ENCODE measurements at places on chromosomes 4 and X.

- DNase-seq = no peak
Measured at GRCh38 chrX:107574054-107574683, 54.1 kb upstream of the PRPS1 start.

DNA sequence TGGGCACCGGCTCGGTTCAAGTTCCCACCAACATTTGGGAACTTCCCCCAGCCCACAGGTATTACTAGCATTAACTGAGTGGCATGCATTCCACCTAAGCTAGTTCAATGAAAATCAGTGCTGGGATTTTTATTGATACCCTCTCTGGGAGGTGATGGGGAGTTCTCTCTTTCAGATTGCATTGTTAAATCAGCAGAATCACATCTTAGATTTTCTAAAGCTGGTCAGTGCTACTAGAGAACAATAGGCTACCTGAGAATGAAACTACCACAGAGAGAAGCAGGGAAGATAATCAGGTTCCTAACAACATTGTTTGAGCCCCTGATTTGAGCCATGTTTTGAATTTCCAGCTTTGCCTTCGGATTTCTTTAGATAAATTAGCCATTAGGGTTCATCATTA is 16.0 kb downstream of the EPGN start:
- DNase-seq = no peak

DNA sequence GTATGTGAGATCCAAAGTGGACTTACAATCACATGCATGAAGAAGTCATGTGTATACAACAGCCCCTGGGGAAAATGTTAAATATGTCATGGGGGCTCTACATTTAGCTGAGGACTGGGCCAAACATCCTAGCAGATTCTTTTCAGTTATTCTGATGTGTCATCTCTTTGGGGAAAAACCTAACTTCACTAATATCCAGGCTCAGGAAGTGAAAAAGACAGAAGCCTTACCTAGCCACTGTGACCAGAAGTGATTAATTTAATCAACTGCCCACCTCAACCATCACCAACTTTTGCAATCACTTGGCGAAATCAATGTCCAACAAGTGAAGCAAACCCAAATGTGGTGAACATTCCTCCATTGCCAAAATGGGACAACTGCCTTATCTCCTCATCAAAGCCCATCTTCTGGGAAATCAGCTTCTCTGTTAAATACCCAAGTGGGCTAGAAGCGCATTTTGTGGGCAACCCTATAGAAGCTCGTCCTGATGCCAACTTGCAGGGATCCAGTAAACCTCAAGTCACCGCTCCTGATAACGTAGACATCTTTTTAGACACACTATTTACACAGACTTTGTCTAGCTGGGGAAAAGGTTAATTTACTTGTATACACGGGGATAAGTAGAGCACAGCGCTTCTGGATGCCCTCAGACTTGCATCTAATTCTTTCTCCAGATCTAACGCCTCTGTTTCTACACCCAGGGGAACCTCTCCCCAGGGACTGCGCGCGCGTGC is 1.4 kb upstream of the HHIP start:
- DNase-seq = no peak

GRCh38 chr4:139761461-139761860 is 95.8 kb downstream of the MGST2 start:
- peak; percentile 75 for DNase-seq

- DNase-seq = no peak
Measured at GRCh38 chrX:920234-920799, 289.7 kb downstream of the SHOX start.

- DNase-seq = no peak
Measured at GRCh38 chr4:7873881-7874280, 65.8 kb downstream of the AFAP1 start.

DNA sequence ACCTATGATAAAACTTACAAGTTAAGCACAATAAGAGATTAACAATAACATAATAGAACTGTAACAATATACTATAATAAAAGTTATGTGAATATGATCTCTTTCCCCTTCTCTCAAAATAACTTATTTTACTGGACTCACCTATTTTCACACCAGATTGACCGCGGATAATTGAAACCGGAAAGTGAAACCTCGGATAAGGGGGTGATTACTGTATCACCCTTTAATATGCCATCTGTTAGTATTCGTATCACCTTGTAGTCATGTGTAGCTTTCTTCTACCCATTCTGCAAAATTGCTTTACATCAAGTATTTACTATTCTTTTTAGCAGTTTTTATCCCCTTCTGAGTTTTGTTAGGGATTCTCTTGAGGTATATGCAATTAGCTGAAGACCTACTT is 1.8 kb downstream of the SPCS3 start:
- no peak for DNase-seq

DNA sequence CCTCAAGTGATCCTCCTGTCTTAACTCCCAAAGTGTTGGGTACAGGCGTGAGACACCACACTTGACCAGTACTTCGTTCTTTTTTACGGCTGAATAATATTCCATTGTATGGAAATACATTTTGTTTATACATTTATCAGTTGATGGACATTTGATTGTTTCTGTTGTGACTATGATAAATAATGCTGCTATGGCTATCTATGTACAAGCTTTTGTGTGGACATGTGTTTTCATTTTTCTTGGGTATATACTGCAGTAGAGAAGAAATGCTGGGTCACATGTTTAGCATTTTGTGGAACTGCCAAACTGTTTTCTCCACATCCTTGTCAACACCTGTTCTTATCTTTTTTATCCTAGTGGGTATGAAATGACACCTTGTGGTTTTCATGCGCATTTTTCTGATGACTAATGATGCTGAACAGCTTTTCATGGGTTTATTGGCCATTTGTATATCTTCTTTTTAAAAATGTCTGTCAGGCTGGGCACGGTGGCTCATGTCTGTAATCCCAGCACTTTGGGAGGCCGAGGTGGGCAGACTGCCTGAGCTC is 37.3 kb downstream of the SAT1 start:
- DNase-seq = no peak

- DNase-seq = no peak
Measured at GRCh38 chrX:150270622-150271021, 92.5 kb upstream of the MAMLD1 start.

DNA sequence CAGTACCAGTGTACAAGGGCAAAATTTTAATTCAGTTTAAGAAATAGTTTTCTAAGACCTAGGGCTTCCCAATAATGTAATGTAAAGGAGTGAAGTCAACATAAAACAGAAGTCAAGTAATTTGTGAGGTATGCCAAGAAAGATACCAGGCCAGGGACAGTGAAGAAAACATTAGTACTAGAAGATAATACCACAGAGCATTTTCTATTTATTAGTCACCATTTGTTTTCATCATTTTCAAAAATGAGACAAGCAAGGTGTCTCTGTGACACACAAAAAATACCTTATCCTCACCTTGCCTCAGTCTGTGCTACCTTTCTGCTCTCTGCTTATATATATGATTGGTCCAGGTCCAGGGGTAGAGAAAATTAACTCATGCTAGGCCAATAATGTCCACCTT is 46.8 kb downstream of the VEGFC start:
- no peak for DNase-seq

- DNase-seq = no peak
Measured at GRCh38 chr4:54842656-54843055, 184.9 kb downstream of the KIT start.

DNA sequence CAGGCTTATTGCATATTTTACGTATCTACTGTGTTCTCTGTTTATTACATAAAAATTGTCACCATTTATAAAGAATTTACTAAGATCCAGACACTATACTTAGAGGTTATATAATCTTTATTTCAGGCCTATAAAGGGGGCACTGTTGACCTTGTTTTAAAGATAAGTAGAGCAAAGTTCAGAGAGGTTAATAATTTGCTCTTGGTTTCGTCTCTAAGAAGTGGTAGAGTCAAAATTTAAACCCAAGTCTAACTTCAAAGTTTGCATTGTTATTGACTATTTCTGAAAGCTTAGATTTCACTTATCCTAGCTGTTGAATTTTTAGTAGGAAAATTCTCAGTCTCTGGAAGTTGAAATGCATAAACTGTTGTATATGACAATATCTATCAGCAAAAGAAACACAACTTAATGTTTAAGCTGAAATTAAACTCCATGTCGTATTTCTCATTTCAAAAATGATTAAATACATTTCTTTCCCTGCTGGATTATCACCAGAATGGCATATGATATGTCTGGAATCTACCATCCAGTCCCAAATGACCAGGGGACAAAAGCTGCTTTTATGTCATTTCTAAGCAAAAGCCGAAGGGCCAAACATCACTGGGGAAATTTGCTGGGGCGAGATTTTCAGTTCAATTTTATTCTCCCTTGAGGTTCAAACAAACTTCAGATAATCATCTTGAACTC is 138.4 kb downstream of the SLC7A11 start:
- DNase-seq = no peak

DNA sequence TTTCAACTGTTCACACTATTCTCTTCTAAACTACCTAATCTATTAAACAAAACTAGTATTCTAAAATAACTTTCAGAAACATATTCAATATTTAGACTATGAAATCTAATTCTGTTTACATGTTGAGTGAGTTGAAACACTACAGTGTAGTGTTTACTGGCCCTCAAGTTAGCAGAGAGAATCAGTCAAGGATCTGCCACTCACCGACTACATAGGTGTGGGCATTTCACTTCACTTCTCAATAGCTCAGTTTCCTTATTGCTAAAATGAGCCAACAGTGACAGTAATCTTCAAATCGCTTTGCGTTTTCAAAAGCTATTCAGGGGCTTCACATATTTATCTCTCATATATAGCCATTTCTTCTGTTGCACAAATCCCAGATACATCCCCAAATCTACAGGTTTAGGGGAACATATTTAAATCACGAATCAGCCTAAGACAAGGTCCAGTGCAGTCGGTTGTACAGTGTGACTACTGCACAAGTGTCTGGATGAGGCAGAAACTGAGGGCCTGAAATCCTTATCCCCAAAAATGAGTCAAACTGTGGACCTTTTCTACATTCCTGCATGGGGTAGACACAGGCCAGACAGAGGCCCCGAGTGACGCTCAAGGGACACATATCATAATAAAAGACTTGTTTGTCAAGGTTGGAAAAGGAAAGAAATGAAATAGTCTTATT is 129.8 kb downstream of the PPP3CA start:
- DNase-seq = no peak

DNA sequence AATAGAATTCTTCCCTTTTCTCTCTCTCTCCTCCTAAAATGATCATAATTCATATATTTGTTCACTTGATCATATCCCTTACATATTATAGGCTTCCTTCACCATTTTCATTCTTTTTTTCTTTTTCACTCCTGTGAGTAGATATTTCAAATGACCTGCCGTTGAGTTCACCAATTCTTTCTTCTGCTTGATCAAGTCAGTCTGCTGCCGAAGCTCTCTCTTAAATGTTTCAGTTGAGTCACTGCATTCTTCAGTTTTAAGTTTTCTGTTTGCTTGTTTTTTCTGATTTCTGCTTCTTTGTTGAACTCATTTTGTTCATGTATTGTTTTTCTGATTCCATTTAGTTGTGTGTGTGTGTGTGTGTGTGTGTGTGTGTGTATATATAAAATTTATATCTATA is 354.3 kb downstream of the GPAT3 start:
- no peak for DNase-seq

- DNase-seq = no peak
Measured at GRCh38 chr4:152289941-152290340, 246.0 kb downstream of the FBXW7 start.

DNA sequence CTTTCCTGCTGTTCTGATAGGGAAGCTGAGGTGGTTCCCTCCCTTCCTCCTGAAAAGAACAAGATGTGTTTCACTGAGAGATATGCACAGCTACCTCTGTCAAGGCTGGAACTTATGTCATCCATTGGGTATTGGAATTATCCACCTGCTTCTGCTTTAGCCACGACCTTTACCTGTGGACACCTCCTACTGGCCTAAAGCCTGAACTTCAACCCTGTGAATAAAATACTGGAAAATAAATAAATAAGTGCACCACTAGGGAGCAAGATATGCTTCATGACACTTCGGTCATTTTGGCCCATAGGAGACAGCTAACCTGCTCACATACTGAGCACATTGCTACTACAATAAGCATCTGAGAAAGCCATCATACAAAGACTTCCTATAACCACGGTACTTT is 419.9 kb upstream of the NWD2 start:
- no peak for DNase-seq

DNA sequence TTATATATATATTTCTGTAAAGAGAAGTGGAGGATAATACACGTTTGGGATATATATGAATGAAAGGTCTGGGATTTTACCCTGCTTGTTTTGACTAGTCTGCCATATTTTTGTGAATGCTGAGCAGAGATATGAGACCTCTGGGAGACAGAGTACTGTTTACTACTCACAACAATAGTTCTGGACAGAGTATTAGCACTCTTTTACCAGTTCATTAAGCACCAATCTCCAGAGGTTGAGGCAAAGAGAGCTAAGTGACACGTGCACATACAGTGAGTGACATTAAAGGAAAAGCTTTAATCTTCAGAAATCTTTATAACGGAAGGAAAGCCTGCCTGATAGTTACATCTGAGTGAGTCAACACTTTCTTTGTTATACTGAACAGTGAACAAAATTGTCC is 1452.7 kb upstream of the TENM3 start:
- DNase-seq = no peak

DNA sequence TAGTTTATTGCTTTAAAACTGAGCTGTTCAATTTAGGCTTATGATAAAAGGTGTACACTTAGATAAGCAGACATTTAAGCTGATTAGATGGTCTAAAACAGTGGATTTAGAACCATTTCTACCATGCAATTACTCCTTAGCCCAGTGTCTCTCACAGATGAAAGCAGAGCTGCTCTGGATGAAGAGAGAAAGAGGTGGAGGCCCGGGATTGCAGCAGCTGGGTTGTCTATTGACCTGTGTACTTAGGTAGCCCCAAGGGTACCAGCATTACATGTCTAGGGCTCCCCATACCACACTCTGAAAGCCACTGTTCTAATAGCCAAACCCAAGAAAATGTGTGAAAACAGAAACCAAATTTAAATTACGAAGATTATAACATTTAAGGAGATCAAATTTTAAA is 86.0 kb upstream of the GIMD1 start:
- peak; percentile 10 for DNase-seq

- no peak for DNase-seq
Measured at GRCh38 chr4:21569638-21570037, 378.9 kb downstream of the KCNIP4 start.

- DNase-seq = no peak
Measured at GRCh38 chrX:84479086-84479485, 23.2 kb downstream of the HDX start.

DNA sequence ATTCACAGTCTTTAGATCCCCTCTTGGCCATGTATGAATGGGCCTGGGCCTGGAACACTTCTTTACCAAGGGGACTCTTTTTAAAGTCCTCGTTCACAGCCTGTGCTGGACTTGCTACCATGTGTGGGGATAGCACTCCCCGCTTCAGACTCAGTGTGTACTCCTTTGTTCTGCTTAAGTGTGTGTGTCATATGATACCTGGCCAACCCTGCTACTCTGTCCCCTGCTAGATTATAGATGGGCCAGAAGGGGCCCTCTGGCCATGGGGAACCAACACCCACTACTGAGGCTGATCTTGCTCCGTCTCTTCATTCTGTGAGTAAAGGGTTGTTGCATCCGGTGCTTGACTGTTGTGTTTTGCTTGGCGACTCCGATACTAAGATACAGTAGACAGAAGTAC is 8.0 kb downstream of the CCDC110 start:
- no peak for DNase-seq

DNA sequence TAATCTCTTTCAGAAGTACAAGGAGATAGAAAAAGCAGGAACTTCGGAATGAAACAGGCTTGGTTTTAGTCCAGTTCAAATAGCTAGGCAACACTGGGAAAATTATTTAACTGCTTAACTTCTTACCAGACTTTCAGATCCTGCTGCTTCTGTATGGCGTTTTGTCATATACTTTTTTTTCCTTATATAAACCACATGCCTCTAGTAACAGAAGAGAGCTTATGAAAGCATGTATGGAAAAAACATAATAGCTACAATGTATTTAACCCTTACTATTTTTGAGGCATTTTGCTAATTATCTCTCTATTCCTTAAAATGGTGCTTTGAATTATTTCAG is 439.6 kb downstream of the INPP4B start:
- DNase-seq = no peak

Data from NCI-H524 treated with DMSO at 0.1 percent for 48 hours (cell line).